ENCODE measurements at places on chromosomes 12 and 14.

- no peak for DNase-seq
Measured at GRCh38 chr12:132285991-132286681, 43.3 kb downstream of the GALNT9 start.

GRCh38 chr14:99604278-99604765, 315 bp upstream of the CCDC85C start:
- peak; percentile 94 for DNase-seq

DNA sequence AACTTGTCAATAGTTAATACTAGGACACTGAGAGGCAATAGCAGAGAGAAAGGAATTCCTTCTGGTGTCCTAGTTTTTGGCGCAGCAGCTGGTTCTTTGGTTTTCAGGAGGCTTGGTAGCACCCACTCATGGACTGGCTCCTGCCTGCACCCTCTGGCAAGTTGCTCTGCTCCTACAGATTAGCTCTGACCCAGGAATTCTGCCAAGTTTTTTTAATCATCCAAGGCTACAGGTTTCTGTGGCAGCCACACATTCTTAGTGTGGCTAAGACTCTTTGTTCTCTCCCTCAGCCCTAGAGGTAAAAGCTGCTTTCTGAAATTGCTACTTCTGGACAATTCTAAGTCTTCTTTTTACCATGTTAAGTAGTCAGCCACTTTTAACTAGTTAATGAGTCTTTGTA, 72.0 kb upstream of the FKBP4 start:
- no peak for DNase-seq

DNA sequence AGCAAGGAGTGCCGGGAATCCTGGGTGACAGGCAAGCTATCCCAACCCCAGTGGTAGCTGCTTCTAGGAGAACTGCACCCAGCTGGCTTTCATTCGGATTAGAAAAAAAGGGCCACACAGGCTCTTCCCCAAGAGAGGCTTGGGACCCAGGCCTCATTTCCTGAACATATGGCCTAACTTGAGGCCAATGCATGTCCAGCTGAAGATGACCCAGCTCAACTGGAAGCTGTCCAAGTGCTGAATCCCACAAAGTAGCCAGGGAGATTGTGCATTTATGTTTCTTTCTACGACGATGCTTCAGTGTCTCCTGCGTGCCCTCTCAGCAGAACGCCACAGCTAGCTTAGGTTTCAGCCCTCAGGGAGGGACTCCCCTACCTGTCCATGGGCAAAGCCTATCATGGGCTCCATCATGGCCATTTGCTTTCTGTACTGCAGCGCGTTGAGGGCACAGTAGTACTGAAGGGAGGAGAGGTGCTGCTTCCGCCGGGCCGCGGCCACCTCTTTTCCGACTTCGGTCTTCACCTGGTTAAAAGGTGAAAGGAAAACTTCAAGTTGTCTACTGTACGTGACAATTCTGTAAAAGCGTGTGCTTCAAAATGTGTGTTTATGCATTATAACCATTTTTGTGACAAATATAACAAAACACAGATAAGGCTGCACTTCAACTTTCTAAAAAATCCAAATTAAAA, 29.1 kb downstream of the APPL2 start:
- DNase-seq = no peak

- DNase-seq = no peak
Measured at GRCh38 chr14:66085224-66085623, 400.9 kb upstream of the CCDC196 start.

GRCh38 chr14:99880651-99881420, 87.6 kb downstream of the EML1 start:
- no peak for DNase-seq

GRCh38 chr12:112010415-112011344, 2.3 kb downstream of the TMEM116 start:
- no peak for DNase-seq

DNA sequence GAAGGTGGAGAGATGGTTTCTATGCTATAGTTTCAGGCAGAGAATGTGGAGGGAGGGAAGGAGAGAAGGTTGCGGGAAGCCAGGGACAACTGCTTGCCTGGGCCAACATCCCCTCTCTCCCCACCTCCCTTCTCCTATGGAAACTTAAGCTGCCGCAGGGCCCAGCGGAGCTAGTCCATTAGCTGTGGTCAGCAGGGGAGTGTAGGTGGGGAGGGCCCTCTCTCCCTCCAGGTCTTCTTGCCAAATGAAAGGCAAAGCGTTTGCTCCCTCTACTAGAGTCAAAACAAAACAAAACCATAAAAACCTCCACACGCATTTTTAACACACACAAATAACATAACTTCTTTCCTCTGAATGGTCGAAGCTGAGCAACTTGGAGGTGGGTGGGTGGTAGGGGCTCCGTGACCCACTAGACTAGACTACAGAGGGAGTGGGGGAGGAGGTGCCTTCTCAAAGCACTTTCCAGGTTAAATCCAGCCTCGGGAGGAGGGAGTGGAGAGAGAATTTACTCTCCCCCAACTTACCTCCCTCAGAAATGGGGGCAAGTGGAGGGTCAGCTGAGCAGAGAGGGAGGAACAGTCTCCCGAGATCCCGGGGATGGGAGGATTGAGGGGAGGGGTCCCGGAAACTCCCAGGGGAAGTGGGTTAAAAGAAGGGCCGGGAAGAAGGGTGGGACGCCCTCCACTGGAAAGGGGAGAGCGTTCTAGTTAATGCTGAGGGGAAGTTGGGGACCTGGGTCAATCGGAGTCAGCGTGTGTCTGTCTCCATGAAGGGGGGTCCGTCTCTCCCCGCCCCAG, 4.6 kb upstream of the CACNB3 start:
- no peak for DNase-seq
